Psoas muscle (tissue), 8 donors: ENCODE measurements at places on chromosomes 1 and 21. TPM values are rescaled to one million over a fixed set of nuclear protein-coding genes. Genes with fewer than 3 reads are reported as not detected.
A peak's percentile ranks its signal among the peaks of the same experiment; 100 is the strongest.

GRCh38 chr1:20551161-20551560, 1.2 kb upstream of the FAM43B start:
- no peak for DNase-seq
- no peak overlapping the region for H3K27ac ChIP-seq
- H3K4me1 ChIP-seq, result peaks cover 7% of the 10 kb centered on the region
- no peak overlapping the region for H3K4me3 ChIP-seq

- no peaks in the 10 kb centered on the region for H3K36me3 ChIP-seq
- DNase-seq, result no peak
- no peak overlapping the region for H3K27ac ChIP-seq
- H3K4me3 ChIP-seq, result no peak overlapping the region
- no peaks in the 10 kb centered on the region for H3K27me3 ChIP-seq
These were observed 156.5 kb downstream of the FGGY start for GRCh38 chr1:59453297-59453968.

DNA sequence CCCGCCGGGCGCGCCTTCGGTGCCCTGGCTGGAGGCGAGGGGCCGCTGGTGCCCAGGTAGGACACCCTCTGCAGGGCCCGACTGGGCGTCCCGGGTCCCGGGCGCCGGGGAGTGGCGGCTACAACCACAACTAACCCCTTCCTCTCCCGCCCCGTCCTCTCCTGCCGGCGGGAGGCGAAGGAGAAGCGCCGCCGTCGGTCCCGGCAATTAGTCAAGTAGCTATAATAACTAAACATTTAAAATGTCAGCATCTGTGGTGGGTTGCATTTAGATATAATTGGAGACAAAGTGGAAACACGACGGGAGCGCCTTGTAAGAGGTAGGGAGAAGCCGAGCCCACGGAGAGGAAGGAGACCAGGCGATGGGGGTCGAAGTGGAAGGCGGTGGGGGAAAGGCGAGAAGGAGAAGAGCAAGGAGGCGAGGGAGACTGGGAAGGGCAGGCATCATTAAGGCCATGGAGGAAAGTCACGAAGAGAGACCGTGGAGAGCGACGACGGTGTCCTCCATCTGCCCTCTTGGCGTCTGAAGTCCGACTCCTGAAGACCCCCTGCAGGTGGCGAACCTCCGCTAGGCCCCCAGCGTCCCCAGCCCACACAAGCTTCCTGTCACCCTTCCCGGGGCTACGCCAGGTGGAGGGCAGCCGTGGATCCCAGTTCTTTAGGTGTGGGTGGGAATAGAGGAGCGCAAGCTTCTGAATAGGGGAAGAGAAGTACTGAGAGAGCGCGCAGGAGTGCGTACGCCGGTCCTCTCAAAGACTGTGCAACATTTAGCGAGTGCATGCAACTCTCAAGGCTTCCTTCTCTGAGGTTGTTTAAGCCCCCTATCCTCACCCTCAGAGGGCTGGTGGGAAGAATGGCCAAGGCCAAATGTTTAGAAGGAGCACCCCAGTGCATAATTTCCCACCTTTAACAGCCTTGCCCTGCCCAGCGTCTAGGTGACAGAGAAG, 1.6 kb downstream of the CNIH3 start:
- H3K27ac ChIP-seq, result no peak overlapping the region
- no peaks in the 10 kb centered on the region for H3K36me3 ChIP-seq
- peak overlapping the region; percentile 78 for H3K4me3 ChIP-seq
- H3K4me1 ChIP-seq, result peaks cover 10% of the 10 kb centered on the region
- peaks cover 53% of the 10 kb centered on the region for H3K27me3 ChIP-seq

- H3K27ac ChIP-seq, result no peak overlapping the region
- DNase-seq, result no peak
- no peaks in the 10 kb centered on the region for H3K27me3 ChIP-seq
- no peaks in the 10 kb centered on the region for H3K36me3 ChIP-seq
- H3K4me1 ChIP-seq, result no peaks in the 10 kb centered on the region
These were observed 59.9 kb downstream of the DNM3 start for GRCh38 chr1:171901245-171901644.

DNA sequence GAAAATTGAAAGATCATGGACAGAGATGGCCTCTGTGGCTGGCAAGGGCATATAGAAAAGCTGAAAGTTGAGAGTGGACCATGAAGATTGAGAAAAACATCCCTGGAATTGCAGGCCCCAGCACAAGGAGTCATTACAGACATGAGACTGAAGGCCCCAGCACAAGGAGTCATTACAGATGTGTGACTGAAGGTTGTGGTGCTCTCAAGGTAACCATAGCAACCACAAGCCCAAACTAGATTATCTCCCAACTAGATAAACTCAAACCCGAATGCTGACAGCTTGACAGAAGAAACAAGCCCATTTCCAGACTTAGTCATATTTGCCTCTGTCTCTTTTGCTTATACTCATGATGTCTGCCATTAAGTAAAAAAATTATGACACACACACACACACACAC, 1252.1 kb upstream of the ADGRL4 start:
- no peaks in the 10 kb centered on the region for H3K36me3 ChIP-seq
- no peak for DNase-seq
- no peaks in the 10 kb centered on the region for H3K4me1 ChIP-seq

DNA sequence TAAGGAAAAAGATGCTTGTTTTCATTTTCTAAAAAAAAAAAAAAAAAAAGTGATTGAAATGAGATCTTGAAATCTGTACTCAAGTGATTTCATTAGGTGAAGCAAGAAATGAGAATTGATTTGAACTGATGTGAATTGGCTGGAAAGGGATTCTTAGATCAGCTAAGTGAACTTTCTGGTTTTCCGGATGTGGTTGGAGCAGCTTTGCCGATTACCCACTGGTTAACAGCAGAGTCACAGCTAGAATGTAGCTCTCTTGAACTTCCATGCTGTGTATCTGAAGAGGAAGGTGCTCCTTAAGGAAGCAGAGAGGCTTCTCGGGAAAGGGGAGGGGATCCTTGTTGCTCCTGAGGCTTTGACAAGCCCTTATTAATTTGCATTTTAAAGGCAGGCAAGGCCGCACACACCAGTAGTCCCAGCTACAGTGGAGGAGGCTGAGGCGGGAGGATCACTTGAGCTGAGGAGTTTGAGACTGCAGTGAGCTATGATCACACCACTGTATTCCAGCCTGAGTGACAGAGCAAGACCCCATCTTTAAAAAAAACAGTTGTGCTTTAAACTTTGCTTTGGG, 28.7 kb upstream of the PWP2 start:
- no peak for DNase-seq
- no peak overlapping the region for H3K27ac ChIP-seq
- no peak overlapping the region for H3K4me3 ChIP-seq
- H3K27me3 ChIP-seq, result no peaks in the 10 kb centered on the region
- H3K4me1 ChIP-seq, result no peaks in the 10 kb centered on the region
- peaks cover 5% of the 10 kb centered on the region for H3K36me3 ChIP-seq

DNA sequence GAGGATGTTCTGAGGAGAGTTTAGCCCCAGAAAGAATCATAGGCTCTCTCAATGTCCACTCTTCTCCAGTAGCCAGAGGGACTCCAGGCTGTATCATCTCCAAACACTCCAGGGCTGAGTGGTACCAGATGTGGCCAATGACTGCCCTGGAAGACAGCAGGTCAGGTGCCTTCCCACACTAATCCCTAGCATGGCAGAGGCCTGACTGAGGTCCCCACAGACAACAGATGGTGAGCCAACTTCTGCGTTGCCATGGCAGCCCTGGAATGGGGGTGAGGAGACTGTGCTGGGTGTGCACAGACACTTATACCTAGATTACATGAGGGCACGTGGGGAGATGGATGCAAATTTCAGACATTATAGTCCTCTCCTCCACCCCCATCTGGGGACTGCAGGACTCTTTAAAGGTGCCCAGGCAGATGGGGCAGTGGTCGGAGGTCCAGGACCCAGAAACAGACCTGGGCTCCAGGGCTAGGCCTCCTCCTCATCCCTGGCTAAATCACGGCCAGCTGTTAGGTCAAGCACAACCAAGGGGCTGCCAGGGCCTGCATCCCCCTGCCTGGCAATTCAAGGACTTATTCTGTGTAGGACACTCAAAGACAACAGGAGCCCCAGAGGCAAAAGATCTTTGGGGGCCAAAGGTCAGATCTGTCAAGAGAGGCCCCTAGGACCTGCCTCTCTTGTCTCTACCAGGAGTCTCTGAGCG, 42.9 kb downstream of the CAMK2N1 start:
- H3K27me3 ChIP-seq, result no peaks in the 10 kb centered on the region
- no peaks in the 10 kb centered on the region for H3K36me3 ChIP-seq
- no peak overlapping the region for H3K4me3 ChIP-seq

- H3K4me3 ChIP-seq, result no peak overlapping the region
- H3K27ac ChIP-seq, result no peak overlapping the region
- DNase-seq, result no peak
These were observed 106.9 kb upstream of the LYPLAL1 start for GRCh38 chr1:219066631-219067349.

DNA sequence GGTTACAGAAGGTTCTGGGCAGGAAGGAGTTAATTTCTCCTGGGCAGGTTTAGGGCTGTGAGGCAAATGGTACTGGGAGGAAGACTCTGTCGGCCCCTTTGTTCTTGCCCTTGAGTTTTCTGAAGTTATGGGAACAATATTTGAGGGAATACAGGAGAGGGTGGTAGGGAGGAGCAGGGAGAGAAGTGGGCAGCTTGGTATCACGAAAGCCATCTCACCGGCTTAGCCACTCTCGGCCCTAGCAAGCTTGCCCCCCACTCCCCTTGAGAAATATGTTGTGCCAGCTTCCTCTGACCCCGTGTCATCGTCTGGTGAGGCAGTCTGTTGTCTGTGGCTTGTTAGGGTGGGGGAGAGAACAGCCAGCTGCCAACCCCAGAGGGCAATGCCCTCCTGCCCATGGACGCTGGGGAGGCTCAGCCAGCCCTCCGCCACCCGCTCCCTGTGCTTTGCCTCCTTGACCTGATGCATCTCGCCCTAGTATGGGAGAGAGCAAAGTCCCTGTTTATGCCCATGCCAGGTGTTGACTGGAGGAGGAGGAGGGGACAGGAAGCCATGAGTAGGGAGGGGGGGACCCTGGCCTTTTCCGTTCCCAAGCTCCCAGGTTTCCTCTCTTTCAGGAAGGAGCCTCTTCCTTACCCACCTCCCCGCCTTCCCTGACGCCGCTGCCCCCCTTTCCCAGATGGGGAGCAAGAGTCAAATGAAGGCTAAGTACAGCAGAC, 1.2 kb downstream of the EFNA1 start:
- no peaks in the 10 kb centered on the region for H3K27me3 ChIP-seq
- H3K4me1 ChIP-seq, result peaks cover 24% of the 10 kb centered on the region
- H3K27ac ChIP-seq, result peak overlapping the region; percentile 72
- H3K4me3 ChIP-seq, result peak overlapping the region; percentile 74

DNA sequence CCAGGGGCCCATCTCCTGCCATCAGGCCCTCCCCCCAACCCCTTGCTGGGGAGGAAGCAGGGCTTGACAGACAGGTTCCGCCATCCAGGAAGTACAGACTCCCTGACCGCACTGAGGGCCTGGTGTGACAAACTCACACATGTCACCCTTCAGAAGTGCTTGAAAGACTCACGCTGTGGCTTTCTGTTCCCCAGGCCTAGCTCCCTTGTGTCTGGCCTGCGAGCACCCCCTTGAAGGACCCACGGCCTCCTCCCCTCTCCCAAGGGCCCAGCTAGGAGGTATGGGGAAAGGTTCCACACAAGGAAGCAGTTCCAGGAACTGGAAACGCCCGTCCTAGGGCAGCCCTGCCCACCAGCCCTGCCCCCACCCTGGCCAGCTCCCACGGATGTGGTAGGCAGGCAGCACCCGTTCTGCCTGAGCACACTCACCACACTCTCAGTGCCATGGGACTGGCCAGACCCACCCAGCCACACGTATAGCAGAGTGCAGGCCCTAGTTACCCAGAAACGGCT, 26.7 kb downstream of the SLC2A1 start:
- peak; percentile 76 for DNase-seq
- H3K4me1 ChIP-seq, result peaks cover 8% of the 10 kb centered on the region
- H3K27ac ChIP-seq, result no peak overlapping the region

GRCh38 chr1:183604815-183605214, 14.6 kb upstream of the NCF2 start:
- H3K27ac ChIP-seq, result no peak overlapping the region
- H3K36me3 ChIP-seq, result no peaks in the 10 kb centered on the region
- H3K27me3 ChIP-seq, result no peaks in the 10 kb centered on the region
- no peaks in the 10 kb centered on the region for H3K4me1 ChIP-seq
- H3K4me3 ChIP-seq, result no peak overlapping the region

DNA sequence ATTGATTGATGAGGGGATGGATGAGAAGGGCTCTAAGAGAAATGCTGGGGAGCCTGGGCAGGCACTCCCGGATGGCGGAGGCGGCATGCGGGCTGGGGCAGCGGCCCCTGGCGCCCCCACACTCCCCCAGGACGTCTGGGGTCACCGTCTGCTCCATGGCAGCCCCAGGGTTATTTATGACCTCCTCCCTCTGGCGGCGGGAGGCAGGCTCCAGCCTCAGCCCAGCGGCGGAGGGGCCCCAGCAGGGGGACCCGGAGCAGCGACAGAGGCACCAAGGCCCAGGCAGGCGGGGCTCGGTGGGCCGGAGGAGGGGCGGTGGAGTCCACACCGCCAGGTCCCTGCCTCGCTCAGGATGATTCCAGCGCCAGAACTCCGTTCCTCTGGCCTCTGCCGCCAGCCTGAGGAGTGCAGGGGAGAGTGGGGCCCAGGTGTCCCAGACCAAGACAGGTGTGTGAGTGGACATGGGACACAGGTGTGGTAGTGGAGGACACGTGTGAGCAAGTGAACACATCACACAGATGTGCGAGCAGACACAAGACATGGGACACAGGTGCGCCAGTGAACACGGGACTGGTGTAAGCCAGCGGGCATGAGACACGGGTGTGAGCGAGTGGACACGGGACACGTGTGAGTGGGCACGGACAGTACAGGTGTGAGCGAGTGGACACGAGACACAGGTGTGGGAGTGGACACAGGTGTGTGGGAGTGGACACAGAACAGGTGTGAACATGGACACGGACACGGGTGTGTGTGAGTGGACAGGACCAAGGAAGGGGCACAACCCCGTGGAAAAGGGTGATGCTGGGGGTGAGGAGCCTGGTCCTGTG, 2.5 kb upstream of the SAMD11 start:
- H3K36me3 ChIP-seq, result no peaks in the 10 kb centered on the region
- peaks cover 69% of the 10 kb centered on the region for H3K27me3 ChIP-seq
- no peak overlapping the region for H3K27ac ChIP-seq
- DNase-seq, result peak; percentile 74
- H3K4me1 ChIP-seq, result peaks cover 23% of the 10 kb centered on the region

- H3K36me3 ChIP-seq, result no peaks in the 10 kb centered on the region
- no peaks in the 10 kb centered on the region for H3K27me3 ChIP-seq
- no peak overlapping the region for H3K4me3 ChIP-seq
- no peak overlapping the region for H3K27ac ChIP-seq
These were observed 1350.4 kb downstream of the AMY1C start for GRCh38 chr1:105100102-105100501.

GRCh38 chr1:241934201-241934848, 23.2 kb upstream of the BECN2 start:
- peak; percentile 37 for DNase-seq
- H3K27me3 ChIP-seq, result no peaks in the 10 kb centered on the region
- H3K27ac ChIP-seq, result no peak overlapping the region
- no peaks in the 10 kb centered on the region for H3K4me1 ChIP-seq
- H3K36me3 ChIP-seq, result no peaks in the 10 kb centered on the region
- H3K4me3 ChIP-seq, result no peak overlapping the region

MAB21L3 gene
- total RNA-seq, result not detected

RGS13 gene
- total RNA-seq, result 0.25 TPM

LCE1E gene
- not detected for total RNA-seq

IGFN1 gene
- 442 TPM for total RNA-seq

GBP4 gene
- total RNA-seq, result 2.2 TPM

FTCD gene
- total RNA-seq, result 0.16 TPM

LIPI gene
- total RNA-seq, result not detected
